ENCODE measurements at places on chromosomes 7 and 10.

DNA sequence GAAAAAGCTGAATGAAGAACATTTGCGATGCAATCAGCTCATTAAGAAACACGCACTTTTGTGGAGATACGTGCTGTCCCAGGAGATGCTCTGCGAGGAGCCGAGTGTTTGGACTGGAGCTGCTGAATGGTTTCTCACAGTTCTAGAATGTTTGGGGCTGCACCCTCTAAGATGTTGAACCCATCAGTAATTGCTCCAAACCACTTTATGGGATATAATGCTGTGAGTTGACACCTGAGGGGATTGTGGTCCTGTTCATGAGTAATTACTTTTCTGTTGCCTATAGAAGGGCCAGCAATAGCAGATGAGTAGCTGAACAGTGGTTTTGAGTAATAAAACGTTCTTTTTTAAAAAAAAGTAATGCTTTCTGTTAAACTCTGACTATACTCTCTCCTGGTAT is 63.1 kb downstream of the IKZF1 start:
- no peak for DNase-seq

- no peak for DNase-seq
These were observed 158.6 kb upstream of the INSYN2A start for GRCh38 chr10:127354992-127355391.

DNA sequence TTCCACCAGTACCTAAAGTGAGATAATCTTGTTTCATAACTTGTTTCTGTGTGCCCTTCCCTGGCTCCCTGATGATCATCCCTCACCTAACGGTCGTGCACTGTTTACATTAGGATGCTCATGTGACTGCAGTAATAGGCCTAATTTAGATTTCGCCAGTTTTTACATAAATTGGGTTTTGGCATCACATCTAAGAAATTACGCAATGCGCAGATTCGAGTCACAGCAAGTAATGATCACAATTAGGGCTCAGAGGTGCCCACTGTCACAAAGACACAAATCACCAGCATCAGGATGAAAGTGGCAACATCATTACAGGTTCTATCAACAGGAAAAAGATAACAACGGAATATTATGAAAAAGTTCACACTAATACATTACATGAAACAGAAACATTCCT is 94.7 kb downstream of the LARP4B start:
- DNase-seq = no peak

- no peak for DNase-seq
These were observed 929.7 kb upstream of the KCND2 start for GRCh38 chr7:119343289-119343688.

- DNase-seq = no peak
These were observed 64.6 kb downstream of the EBF3 start for GRCh38 chr10:129899276-129900130.

Data from ACHN (cell line).